Dermis lymphatic vessel endothelial cell (primary cell): ENCODE measurements at places on chromosomes 6 and 20. TPM values are rescaled to one million over a fixed set of nuclear protein-coding genes. Genes with fewer than 3 reads are reported as not detected.

The NTSR1 gene
- total RNA-seq, result not detected in 2 replicates

The BTNL2 gene
- not detected in 2 replicates for total RNA-seq

The NKAIN2 gene
- not detected in 2 replicates for total RNA-seq

The MYLK4 gene
- total RNA-seq, result 0.60 and 0.87 TPM in 2 replicates

The KCNK15 gene
- under 0.01 TPM in 1 of 2 replicates, not detected in the other for total RNA-seq

The TMEM200A gene
- total RNA-seq, result 0.43 and 1.0 TPM in 2 replicates

The CDH26 gene
- 0.87 and 1.0 TPM in 2 replicates for total RNA-seq
